ENCODE measurements at places on chromosomes 6 and 20. TPM values are rescaled to one million over a fixed set of nuclear protein-coding genes. Genes with fewer than 3 reads are reported as not detected.

Gene FAM83B
- 0.64 TPM for total RNA-seq

Gene FOXF2
- total RNA-seq = 1.8 TPM

Gene IP6K3
- 3.0 TPM for total RNA-seq

Gene MROH8
- 3.2 TPM for total RNA-seq

Gene ACTL10
- 0.52 TPM for total RNA-seq

Gene SMPD2
- total RNA-seq = 10.1 TPM

Gene TCF21
- total RNA-seq = not detected

Gene SPATA25
- total RNA-seq = 2.9 TPM
